Kidney (tissue), 22 donors: ENCODE measurements at places on chromosomes 12 and 14. TPM values are rescaled to one million over a fixed set of nuclear protein-coding genes. Genes with fewer than 3 reads are reported as not detected.
A peak's percentile ranks its signal among the peaks of the same experiment; 100 is the strongest.

- DNase-seq = no peak
These were observed 208.6 kb downstream of the MED13L start for GRCh38 chr12:116068853-116069252.

DNA sequence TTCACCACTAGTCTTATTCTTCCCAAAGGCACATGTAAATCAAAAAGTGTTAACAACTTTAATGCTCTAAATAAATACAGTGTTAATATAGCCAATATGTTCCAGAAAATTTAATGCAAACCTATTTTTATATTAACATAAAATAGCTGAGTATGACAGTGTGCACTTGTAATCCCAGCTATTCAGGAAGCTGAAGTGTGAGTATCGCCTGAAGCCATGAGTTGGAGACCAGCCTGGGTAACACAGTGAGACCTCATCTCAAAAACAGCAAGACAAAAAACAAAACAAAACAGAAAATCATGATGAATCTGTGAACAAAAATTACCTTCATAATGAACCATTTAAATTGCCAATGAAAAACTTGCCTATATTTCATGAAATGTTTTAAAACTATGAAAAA lies 798.9 kb downstream of the SLC6A15 start:
- DNase-seq = no peak

GRCh38 chr12:57621497-57622292 lies 10.5 kb downstream of the ARHGEF25 start:
- peak; percentile 69 for DNase-seq

- peak; percentile 56 for DNase-seq
These were observed 1.4 kb downstream of the JPH4 start for GRCh38 chr14:23577004-23577681.

The SIX1 gene
- polyA plus RNA-seq = 0.13 TPM

GRCh38 chr12:6818222-6818621 lies 3.4 kb upstream of the GPR162 start:
- no peak for DNase-seq

The SLC39A5 gene
- 164 TPM for polyA plus RNA-seq

The PGF gene
- 12.1 TPM for polyA plus RNA-seq

GRCh38 chr12:24705741-24706358 lies 243.1 kb downstream of the BCAT1 start:
- no peak for DNase-seq

The SIX6 gene
- polyA plus RNA-seq = not detected

The DTX3 gene
- polyA plus RNA-seq = 41.2 TPM

DNA sequence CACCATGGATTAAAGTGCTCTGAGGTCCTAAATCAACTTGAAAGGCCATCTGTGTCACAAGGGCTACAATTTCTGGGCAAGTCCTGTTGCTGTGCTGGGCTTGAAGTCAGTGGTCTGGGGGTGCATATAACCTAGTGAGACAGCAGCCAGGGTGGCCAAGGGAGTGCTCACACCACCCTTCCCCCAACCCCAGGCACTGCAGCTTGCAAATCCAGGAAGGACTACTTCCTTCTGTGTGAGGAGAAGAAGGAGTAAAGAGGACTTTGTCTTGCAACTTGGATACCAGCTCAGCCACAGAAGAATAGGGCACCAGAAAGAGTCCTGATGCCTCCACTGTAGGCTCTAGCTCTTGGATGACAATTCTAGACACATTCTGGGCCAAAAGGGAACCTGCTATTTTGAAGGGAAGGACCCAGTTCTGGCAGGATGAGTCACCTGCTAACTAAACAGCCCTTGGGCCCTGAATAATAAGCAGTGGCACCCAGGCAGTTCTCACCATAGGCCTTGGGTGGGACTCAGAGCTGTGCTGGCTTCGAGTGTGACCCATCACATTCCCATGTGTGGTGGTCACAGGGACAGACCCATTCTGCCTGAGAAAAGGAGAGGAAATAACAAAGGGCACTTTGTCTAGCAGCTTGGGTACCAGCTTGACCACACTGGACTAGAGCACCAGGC lies 32.6 kb upstream of the DHRS7 start:
- no peak for DNase-seq

GRCh38 chr14:68896132-68896531 lies 83.0 kb downstream of the ACTN1 start:
- no peak for DNase-seq

- DNase-seq = no peak
These were observed 83.0 kb upstream of the PIWIL1 start for GRCh38 chr12:130254461-130255276.

- no peak for DNase-seq
These were observed 194.2 kb upstream of the ABCD2 start for GRCh38 chr12:39813776-39814175.

GRCh38 chr12:46430340-46430948 lies 57.9 kb upstream of the SLC38A2 start:
- DNase-seq = no peak

The MYF6 gene
- polyA plus RNA-seq = not detected

DNA sequence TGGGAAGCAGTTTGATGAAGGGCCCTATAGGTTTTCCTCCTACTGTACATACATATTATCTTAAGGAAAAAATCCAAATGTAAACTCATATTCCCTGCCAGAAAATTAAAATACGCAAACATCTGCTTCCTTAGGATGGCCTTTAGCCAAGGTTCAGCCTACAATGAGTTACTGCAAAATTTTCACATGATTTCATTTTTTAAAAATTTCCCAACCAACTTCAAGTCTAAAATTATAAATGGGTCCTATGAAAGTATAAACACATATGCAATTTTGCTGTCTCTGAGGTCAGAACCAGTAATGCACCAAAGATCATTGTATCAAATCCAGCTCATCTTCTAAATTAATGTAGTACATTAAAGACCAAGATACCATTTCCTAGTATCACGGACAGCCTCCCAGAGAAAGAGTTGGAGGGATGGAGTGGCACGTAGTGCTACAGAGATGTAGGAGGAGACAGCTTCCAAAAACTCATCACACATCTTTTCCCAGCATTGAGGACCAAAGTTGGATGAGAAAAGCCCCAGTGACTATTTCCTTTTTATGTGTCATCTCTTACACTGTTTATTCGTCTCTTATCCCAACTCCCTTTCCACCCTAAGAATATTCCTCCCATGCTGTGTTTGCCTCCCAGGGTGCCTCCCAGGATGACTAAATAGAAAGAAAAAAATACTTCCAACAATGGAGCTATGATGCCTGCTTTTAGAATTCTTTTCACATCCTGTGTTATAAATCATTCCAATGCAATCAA lies 92.3 kb upstream of the SLCO1C1 start:
- no peak for DNase-seq

GRCh38 chr14:88411039-88411438 lies 25.6 kb downstream of the SPATA7 start:
- DNase-seq = no peak

DNA sequence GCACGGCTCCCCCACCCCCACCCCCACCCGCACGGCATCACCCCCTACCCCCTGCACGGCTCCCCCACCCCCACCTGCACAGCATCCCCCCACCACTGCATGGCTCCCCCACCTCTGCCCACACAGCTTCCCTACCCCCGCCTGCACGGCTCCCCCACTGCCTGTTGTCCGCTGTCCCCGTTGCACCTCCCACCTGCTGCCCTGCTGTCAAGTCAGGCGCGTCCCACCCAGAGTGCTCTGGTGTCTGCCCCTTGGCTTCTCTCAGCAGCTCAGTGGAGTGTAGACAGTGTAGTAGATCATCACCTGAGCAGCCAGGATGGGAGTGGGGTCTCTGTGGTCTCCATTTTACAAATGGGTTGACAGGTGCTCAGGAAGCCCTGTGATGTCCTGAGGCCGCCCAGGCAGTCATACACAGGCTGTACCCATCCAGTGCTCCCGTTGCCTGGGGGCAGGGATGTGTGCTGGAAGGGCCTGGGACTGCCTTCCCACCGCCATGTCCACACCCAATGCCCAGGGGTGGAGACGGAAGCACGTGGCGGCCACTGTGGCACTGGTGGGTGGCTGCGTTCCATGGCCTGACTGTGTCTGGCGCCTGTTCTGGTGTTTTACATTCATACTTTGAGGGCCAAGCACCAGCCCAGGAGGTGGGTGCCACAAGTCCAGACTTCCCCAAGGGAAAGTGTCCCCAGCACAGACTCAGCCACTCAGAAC lies 32.5 kb downstream of the PACS2 start:
- DNase-seq = peak; percentile 87

The LRP1-AS gene
- not detected for polyA plus RNA-seq

DNA sequence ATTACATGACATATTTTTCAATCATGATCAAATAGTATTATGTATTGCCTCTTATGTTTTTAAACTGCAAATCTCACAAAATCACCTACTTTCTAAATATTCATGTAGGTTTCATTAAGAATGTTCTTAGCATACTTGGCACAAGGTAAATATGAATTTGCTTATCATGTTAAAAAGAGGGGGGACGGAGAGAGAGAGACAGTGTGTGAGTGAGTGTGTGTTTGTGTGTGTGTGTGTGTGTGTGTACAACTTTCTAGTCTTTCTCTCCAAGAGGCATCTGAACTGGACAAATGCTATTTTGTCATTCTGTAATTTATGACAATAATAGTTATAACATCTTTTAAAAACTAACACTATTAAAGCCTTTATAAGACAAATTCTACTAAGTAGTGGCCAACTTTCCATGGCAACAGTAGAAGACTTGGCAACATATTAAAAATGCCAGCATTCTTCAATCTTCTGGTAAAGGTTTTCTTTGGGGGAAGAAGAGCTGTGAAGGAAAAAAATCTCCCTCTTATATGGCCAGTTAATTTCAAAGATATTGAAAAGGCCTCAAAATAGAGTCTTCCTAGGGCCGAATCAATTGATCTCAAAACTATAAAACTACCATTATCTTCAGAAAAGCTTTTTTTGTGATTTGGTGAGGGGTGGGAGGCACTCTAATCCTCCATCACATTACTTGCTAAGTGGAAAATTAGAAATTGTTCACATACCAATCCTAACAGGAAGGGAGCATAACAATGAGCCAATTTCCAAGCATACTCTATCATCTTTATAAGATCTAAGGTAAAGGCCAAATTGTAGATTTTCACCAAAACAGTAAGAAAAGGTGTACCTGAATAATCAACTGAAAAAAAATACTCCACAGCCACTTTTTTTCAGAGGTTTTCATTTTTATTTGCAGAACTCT lies 28.2 kb downstream of the CDK17 start:
- DNase-seq = no peak

GRCh38 chr12:39375206-39375808 lies 67.6 kb downstream of the KIF21A start:
- DNase-seq = no peak

- no peak for DNase-seq
These were observed 27.7 kb upstream of the KLRD1 start for GRCh38 chr12:10279937-10280336.

GRCh38 chr14:61461808-61462275 lies 140.5 kb downstream of the PRKCH start:
- DNase-seq = peak; percentile 56

DNA sequence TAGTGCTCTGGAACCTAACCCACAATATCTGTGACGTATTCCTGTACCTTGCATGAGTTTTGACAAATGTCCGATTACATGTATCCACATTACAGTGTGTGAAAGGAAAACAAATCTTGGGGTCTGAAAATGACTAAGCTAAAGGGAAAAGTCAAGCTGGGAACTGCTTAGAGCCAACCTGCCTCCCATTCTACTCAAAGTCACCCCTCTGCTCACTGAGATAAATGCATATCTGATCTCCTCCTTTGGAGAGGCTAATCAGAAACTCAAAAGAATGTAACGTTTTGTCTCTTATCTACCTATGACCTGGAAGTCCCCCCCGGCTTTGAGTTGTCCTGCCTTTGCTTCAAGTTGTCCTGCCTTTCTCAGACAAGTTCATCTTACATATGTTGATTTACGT lies 34.0 kb upstream of the KIF21A start:
- DNase-seq = no peak

GRCh38 chr12:89962648-89963047 lies 254.0 kb upstream of the ATP2B1 start:
- peak; percentile 43 for DNase-seq

DNA sequence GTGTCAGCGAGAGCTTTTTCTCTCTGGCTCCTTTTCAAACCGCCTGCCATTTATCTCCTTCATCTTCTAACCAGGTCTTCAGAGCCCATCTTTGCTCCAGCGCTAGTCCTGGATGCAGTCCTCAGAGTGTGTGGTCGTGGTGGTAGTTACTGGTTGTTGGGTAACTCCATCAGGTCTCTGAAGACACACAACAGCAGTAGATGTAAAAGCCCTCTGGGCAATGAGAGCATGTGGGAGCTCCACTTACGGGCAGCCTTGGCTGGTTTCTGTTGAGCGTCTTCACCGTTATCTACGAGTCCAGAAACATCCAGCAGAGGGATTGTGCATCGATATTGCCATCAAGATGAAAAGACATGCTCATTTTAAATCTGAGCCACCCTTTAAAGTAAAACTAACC lies 61.2 kb downstream of the FBXL14 start:
- DNase-seq = no peak

The ANKRD33 gene
- polyA plus RNA-seq = not detected

The PLCZ1 gene
- not detected for polyA plus RNA-seq

GRCh38 chr12:132507161-132507538 lies 17.2 kb downstream of the FBRSL1 start:
- no peak for DNase-seq

DNA sequence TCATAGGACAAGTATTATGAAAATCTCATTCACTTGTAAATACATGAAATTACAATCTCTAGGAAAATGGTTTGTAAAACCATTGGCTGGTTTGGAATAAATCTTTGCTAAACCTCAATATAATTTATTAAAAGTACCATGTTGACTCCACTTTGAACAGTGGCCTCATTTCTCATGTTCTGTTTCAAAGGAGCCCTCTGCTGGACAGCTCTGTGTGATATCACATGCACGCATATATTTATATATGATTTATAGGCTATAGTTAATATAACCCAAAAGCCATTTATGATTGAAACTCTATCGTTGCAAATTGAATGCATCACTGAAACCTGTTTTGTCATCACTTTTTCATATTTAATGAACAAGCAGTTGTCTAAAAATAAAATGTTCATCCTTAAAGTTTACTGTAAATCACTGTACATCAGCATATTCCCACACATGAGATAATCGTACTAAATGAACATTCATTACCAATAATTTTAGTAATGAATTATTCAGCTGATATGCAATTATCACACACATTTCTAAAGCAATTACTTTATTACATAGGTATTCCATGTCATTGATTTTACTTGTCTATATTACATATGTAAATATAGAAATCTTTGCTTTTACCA lies 493.8 kb downstream of the NPAS3 start:
- DNase-seq = no peak

DNA sequence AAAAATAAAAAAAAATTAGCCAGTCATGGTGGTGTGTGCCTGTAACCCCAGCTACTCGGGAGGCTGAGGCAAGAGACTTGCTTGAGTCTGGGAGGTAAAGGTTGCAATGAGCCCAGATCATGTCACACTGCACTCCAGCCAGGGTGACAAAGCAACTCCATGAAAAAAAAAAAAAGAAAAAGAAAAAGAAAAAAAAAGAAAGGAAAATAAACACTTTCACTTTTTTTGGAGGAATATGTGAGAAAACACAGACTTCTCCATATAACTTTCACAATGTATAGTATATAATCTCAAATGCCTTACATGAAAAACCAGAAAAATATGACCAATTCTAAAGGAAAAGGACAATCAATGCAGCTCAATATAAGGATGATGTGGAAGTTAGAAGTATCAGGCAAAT lies 8.9 kb downstream of the CLECL1 start:
- DNase-seq = no peak

- DNase-seq = no peak
These were observed 205.0 kb upstream of the KRR1 start for GRCh38 chr12:75716291-75717025.

- DNase-seq = no peak
These were observed 100.4 kb upstream of the PPFIA2 start for GRCh38 chr12:81859521-81859920.
